ENCODE measurements at places on chromosomes 3 and 15. TPM values are rescaled to one million over a fixed set of nuclear protein-coding genes. Genes with fewer than 3 reads are reported as not detected.

Gene TYRO3
- 13.4 TPM for total RNA-seq

DNA sequence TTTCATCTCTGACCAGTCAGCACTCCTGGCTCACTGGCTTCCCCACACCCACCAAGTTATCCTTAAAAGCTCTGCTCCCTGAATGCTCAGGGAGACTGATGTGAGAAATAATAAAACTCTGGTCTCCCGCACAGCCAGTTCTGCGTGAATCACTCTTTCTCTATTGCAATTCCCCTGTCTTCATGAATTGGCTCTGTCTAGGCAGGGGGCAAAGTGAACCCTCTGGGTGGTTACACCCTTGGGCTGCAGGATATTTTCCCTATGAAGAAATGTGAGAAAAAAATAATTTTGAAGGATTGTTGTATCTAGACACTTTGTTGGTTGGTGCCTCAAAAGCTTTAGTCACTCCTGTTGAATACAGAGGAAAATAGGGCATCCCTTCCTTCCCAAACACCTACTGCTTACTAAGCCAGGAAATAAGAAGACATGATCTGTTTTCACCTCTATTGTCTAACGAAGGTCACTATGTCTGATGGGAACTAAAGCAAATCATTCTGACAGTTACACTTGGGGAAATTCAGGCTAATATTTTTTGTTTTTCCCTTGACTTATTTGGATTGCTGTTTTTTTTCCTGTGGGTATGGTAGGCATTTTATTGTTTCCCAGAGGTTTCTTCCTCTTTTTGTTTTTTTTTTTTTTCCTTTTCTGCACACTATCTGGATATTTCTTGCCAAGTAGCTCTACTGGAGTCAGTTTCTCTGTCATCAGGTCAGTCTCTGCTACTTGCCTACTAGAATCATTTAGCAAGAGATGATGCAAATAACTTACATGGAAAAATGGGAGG, 15.3 kb upstream of the TNFSF10 start:
- ATAC-seq: no peak

- ATAC-seq: peak; percentile 38
These were observed 68.9 kb downstream of the KLF15 start for GRCh38 chr3:126288314-126288713.

DNA sequence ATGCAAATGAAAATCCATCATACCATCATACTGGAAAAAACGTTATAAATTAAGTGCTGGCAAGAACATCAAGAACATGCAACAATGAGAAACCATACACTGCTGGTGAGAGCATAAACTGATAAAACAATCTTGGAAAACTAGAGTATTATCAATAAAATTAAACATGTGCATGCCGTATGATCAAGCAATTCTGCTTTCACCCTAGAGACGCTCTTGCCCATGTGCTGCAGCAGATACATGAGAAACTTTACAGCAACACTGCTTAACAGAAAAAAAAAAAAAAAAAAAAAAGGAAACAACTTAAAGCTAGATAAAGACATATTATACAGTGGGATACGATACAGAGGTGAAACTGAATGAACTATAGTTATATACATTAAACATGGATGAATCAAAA, 21.8 kb downstream of the SPG11 start:
- no peak for ATAC-seq

DNA sequence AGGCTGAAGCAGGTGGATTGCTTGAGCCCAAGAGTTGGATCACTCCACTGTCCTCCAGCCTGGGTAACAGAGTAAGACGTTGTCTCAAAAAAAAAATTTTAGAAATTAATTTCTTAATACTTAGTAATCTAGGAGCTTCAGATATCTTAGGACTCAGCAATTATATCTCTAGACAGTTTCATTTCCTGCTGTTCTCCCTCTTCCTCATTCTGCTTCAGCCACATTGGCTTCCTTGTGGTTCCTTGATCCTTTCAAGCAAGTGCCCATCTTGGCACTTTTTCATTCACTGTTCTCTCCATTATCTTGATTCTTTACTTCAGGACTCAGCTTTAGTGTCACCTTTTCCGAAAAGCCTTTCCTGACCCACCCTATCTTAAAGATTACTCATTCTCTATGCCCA, 22.5 kb downstream of the TMEM202 start:
- ATAC-seq: no peak
